ENCODE measurements at places on chromosomes 4 and X.

DNA sequence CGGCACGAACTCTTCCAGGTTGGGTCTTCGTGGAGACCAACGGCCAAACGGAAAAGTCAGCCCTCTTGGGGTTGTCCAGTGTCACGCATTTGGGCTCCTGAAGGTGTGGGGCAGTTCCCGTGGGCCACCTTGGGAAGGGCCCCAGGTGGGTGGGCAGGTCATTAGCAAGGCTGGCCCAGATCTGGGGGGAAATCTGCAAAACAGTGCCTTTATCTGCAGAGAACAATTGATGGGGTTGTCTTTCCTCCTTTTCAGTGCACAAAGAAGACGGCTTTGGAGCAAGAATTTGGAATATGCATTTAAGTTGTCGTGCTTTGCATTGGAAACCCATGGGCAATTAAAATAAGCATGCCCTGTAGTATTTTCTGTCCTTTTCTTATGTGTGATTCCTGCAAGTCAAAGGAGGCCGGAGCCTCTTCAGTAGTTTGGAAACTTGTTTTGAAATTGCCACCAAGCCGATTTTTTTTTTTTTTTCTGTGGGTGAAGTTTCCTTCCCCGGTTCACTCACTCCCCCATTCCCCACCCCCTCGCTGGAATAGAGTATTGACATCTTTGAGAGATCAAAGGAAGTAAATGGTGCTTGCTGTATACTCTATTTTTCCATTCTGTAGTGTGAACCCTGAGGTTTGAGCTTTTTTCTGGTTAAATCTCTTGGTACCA is 9.8 kb downstream of the ZIC3 start:
- DNase-seq, result no peak

DNA sequence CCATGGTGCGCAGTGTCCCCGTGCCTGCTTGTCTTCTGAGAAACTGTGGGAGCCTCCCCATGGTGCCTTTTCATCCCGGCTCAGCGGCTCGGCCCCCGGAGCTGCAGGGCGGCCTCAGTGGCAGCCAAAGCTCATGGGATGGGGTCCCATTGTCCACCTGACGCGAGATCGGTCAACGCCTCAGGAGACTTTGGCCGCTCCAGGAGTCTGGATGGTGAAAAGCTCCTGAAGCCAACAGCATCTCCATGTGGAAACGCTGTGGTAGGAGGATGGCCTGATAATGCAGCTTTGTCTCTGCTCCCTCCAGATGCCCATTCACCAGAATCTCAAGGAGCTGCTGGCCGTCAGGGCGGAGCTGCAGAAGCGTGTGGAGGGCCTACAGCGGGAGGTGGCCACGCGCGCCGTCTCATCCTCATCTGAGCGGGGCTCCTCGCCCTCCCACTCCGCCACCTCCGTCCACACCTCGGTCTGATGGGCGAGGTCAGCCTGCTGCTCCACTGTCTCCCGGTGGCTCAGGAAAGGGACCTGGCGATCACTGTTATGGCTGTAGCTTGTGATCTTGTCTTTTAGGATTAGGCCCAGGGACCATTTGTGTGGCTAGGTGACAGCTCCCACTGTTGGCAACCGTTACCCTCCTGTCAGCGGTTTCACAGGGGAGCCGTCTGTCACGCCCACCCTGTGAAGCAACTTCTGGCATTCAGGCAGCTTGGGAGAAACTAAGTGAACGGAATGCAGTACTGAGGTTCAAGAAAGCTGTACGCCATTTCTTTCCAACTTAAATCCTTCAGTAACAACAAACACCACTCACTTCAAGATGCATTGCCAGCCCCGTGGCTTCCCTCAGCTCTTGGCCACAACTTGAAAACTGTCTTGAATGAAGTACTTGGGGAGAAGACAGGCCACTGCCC is 69.3 kb downstream of the MTMR1 start:
- DNase-seq, result no peak

GRCh38 chr4:55435141-55435841 is 39.5 kb downstream of the TMEM165 start:
- DNase-seq, result no peak

GRCh38 chr4:1466034-1466862 is 60.0 kb upstream of the NKX1-1 start:
- DNase-seq, result no peak

Data from left colon (tissue), 2 donors.